Activated CD4-positive, alpha-beta T cell treated with anti-CD3 and anti-CD28 coated beads, Interleukin-2, amount 10 ng/mL, durations not matched to agents 7 days and 5 days (primary cell): ENCODE measurements at places on chromosomes 1 and 21. TPM values are rescaled to one million over a fixed set of nuclear protein-coding genes. Genes with fewer than 3 reads are reported as not detected.

CA6 gene
- 0.31 TPM for total RNA-seq

WNT3A gene
- total RNA-seq: not detected

DDR2 gene
- total RNA-seq: 0.02 TPM

TSPEAR gene
- not detected for total RNA-seq

TLCD4 gene
- total RNA-seq: not detected

KCNK1 gene
- total RNA-seq: 0.67 TPM

CFAP57 gene
- total RNA-seq: not detected

RAD54L gene
- 46.7 TPM for total RNA-seq

S100A14 gene
- not detected for total RNA-seq

SAMD13 gene
- total RNA-seq: 0.23 TPM

CLCA1 gene
- not detected for total RNA-seq

ADAM30 gene
- not detected for total RNA-seq
